ENCODE measurements at places on chromosomes 11 and 22.

DNA sequence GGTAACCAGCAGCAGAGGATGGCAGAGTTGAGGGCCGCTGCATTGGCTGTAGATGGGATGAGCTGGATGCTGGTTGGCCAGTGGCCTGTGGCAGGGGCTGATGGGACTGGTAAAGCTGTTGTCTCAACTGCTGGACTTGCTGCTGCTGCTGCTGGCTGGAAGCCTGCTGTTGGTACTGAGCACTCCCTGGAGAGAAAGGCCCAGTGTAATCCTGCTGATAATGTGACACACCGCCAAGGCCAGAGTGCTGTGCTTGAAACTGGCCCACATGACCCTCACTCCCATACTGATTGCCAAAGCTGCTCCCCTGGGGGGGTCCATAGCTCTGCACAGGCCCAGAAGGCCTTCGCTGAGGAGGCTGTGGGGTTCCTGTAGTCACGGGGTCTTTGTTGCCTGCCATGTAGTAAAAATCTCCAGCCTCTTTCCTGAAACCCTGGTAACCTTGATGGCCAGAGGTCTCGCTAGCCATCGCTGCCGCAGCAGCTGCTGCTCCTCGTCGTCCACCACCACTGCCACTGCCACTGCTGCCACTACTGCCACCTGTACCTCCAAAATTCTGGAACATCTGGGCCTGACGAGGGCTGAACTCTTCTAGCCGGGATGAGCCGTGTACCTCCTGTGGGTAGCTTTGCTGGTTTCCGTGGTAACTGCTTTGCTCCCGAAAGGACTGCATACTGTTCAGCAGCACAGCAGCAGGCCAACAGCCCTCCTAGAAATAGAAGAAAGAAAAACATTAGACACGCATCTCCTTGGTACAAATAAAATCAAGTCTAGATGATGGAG lies 55.6 kb downstream of the TCF20 start:
- DNase-seq = no peak

- DNase-seq = no peak
Observed at GRCh38 chr11:105321696-105322095, 182.1 kb upstream of the CARD18 start.

DNA sequence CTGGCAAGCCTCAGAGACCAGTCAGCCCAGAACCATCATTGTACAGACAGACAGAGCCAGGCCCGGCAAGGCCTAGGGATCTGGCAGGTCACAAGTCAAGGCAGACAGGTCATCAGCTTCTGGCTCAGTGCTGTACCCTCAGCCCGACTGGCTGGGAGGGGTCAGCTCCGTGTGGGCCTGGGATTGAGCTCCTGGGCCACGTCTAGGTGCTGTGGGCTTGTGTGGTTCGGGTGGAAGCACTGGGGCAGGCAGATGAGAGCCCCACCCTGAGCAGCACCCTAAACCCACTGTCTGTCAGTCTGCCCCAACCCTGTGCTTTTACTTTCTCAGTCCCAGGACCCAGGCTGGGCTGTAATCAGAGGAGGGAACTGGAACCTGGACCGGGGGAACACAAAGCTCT lies 26.9 kb upstream of the P2RY2 start:
- DNase-seq = no peak

DNA sequence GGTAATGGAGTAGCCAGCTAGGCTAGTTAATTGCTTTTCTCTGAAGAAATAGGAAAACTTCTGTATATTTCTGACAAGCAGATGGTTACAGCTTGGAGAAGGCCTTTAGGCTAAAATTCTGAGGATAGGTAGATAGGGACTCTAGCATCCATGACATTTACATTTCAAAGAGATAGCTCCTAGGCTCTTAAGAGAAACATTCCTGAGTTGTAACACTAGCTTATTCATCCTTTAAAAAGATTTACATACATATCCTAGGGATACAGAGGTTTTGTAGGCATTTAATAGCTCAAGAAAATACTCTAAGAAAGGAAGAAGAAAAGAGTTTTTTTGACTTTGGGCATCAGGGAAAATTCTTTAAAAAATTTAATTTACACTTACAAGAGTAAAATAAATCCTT lies 130.9 kb upstream of the CCDC179 start:
- no peak for DNase-seq

- DNase-seq = no peak
Observed at GRCh38 chr11:65404210-65404609, 17.8 kb downstream of the FRMD8 start.

- no peak for DNase-seq
Observed at GRCh38 chr11:35934271-35934670, 9.6 kb upstream of the LDLRAD3 start.

DNA sequence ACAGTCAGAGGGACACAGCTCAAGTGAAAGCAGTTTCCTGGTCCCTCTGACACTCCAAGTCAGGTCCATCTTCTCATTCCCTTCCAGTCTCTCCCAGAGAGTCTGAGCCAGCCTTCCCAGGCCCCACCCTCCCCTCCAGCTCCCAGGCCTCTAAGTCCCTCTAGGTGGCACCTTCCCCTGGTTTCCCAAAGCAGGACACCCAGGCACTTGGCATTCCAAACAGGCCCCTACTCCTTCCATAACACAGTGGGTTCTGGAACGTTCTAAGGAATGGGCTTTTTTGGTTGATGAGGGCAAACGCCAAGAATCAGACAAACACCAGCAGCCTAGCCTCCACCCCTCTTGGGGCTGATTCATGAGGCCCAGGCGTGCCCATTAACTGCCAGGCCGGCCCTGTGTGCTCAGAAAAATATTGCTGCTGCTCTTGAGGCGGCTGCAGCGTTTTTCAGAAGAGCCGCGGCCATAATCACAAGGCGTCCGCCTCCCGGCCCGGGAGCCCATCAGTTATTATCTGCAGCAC lies 418.7 kb downstream of the SOX6 start:
- DNase-seq = no peak

GRCh38 chr11:13000116-13000515 lies 9.0 kb upstream of the RASSF10 start:
- no peak for DNase-seq

- DNase-seq = peak; percentile 72
Observed at GRCh38 chr11:124644426-124645280, 22.0 kb downstream of the TBRG1 start.

DNA sequence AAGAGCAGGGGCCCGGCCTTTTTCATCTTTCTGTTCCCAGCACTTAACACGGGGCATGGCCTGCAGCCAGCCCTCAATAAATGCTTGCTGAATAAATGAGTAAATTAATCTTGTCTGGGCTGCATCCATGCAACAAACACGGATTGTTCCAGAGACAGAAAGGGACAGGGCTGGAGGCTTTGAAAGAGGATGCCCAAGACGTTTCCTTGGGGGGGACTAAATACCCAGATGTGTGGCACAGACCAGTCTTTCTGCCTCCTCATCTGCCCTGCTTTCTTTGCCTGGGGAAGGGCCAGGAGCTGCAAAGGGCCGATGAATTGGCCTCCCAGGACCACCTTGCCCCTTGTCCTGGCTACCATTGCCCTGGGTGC lies 40.4 kb downstream of the SHISAL1 start:
- no peak for DNase-seq

DNA sequence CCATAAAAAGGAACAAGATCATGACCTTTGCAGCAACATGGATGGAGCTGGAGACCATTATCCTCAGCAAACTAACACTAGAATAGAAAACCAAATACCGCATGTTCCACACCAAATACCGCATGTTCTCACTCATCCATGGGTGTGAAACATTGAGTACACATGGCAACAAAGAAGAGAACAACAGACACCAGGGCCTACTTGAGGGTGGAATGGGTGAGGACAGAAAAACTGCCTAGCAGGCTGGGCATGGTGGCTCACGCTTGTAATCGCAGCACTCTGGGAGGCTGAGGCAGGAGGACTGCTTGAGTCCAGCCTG lies 12.3 kb downstream of the EHD1 start:
- no peak for DNase-seq

GRCh38 chr22:20583471-20583922 lies 76.1 kb downstream of the MED15 start:
- no peak for DNase-seq

GRCh38 chr11:73931039-73931645 lies 19.7 kb upstream of the DNAJB13 start:
- DNase-seq = peak; percentile 66

DNA sequence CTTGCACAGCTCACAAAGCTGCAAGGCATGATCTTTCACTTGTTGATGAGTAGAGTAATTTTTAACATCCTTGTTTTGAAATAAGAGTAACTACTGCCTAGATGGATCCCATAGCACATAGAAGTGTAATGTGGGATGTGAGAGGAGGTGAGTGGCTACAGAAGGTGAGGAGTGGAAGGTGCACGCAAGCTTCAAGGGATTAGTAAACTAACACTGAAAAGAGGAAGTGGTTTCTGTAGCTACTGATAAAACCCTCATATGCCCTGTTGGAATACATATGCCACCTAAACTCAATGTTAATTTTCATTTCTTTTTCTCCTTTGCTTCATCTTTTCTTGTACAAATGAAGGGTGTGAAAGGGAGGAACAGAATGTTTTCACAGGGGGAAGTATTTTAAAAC lies 22.0 kb upstream of the CTSC start:
- DNase-seq = no peak

DNA sequence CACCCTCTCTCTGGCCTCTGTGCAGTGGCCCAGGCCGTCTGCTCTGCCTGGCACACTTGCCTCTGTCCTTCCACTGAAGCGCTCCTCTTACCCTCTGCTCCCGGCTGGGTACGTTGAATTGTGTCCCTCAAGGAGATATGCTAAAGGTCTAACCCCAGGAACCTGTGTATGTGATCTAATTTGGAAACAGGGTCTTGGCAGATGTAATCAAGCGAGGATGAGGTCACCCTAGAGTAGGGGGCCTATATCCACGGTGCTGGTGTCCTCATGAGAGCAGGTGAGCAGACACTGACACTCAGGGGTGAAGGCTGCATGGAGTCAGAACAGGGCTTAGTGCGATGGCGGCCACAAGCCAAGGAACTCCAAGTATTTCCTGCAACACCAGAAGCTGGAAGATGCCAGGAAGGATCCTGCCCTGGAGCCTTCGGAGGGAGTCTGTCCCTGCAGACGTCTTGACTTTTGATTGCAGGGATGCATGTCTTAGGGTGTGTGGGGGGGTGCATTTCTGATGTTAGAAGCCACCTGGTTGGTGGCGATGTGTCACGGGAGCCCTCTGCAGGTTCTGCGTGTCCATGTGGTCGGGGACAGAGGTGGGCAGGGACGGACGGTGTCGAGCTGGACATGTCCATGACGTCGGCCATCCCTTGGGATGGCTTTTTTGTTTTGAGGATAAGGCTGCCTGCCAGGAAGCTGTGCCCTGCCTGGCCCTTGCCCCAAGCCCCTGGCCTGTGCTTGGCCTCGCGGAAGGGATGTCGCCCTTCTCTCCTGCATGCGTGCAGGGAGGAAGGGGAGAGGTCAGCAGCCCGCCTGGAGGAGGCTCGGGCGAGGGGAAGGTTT lies 68.6 kb downstream of the LRP5 start:
- no peak for DNase-seq

DNA sequence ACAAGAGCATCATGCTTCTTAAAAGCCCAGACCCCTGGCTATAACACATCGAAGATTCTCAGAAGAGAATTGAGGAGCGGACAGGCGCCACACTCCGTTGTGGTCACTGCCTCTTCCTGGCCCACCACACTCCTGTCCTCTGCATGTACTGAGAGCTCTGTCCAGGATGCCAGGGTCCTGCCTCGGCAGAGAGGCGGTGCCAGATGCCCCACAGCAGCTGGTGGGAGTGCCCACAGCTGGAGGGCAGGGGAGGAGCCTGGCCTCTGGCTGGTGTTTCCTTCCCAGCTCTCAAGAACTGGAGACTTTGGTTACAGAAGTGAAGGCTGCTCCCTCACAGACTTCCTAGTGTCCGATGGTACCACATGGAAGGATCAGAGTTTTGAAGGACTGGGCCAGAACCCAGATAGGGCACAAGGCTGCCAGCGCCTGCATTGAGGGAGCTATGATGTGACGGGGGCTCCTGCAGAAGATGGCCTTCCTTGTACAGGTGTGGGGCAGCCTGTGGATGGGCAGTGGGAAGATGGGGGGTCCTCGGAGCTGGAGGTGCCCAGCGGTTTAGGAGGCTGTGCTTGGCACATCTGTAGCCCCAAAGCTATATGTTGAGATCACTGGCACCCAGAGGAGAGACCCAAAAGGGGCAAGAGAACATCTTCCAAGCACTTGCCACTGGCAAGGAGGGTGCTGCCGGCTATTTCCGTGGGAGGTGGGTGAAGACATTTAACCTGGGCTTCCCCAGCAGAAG lies 19.4 kb downstream of the RSPH14 start:
- DNase-seq = no peak

GRCh38 chr11:8222820-8223512 lies 40.7 kb downstream of the LMO1 start:
- peak; percentile 24 for DNase-seq

DNA sequence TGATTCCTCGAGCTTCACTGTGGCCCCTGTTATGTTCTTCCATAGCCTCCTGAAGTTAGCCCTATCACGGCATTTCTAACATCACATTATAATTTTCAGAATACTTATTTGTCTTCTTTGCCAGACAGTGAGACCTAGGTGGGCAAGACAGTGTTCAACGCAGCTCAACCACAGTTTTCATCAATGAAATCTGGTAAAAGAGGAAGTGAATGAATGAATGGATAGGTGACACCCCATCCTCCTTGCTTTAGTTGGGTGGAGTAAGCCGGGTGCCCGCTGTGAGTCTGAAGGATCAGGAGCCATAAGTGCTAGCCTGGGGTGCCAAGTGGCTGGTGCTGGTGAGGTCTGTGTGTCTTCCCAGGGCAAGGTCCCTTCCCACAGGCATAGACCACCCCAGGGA lies 60.2 kb upstream of the MTNR1B start:
- no peak for DNase-seq

DNA sequence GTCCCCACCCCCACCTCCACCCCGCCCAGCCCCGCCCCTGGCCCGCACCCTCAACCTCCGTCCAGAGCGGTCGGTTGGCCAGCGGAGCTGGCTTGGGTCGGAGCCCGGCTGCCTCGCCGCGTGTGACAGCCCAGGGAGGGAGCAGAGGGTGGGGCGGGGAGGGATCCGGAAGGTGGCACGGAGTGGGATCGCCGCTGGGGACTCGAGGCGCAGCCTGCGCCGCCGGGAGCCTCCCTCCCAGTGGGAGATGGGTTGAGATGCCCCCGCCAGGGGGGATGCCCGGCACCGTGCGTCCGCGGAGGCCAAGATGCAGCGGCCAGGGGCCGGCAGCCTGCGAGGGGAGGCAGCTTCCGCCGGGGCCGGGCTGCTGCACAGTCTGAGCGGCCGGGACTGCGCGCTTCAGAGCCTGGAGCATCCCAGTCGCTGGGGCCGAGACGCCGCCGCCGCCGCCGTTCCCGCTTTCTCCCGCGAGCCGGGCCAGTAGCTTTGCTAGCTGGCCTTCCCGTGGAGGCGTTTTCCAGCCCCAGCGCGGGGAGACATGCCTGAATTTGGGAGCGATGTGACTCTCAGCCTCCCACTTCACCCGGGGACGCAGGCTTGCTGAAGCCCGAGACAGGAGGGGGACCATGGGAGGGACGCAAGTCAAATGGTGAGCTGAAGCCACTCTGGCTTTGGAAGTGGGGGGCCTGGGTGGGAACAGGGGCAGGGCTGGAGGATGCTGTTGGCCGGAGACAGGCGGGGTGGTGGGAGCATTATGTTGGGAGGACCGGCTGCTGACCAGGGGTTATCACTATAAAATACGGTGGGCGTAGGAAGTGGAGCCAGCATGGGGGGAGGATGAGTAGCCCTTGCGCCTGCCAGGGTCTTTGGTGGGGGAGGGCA lies 40.2 kb downstream of the DIXDC1 start:
- DNase-seq = peak; percentile 57

GRCh38 chr11:132258875-132259274 lies 888.5 kb downstream of the NTM start:
- peak; percentile 7 for DNase-seq

- no peak for DNase-seq
Observed at GRCh38 chr11:1878137-1879031, 13.3 kb downstream of the PRR33 start.
